ENCODE measurements at places on chromosomes 2 and 18.

DNA sequence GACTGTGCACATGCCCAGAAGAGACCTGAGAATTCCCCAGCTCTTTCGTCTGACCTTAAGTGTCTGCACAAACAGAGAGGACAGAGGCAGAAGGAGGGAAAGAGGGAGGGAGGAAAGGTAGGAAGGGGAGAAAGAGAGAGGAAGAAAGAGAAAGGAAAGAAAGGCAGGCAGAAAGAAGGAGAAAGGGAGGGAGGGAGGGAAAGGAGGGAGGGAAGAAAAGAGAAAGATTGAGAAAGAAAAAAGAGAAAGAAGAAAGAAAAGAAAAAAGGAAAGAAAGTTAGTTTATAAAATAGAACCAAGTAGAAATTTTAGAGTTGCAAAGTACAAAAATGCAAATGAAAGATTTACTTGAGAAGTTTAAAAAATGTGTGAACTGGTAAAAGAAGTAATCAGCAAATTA, 7.4 kb upstream of the POLR1B start:
- no peak for DNase-seq

- DNase-seq: no peak
These were observed 64.4 kb downstream of the TRABD2A start for GRCh38 chr2:84816426-84817026.

DNA sequence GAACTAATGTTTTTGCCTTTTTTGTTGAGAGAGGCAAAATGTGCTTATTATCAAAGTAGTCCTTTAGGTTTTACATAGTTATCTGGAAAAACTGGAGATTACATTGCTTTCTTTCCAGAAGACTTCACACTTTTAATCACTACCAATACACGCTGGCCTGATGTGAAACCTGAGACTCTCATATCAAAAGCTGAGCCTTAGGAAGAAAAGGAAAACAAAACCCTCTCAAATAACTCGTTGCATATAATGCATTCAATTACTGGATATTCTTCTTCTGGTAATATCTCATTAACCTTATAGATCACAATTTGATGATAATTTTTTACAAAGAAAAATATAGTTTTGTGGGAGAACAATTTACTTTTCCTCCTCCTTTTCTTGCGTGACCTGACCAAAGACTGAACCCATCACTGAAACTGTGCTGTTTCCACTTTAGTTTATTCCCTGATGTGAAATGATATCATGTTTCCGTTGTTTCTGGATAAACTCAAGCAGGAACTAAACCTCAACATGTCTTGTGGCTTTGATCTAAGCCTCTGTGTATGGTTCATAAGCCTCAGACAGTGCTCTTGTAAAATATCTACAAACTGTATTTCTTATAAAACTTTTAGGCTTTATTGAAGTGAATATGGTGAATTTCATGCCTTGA, 332.4 kb downstream of the GULP1 start:
- peak; percentile 95 for DNase-seq

- DNase-seq: no peak
These were observed 120.5 kb downstream of the AFF3 start for GRCh38 chr2:100021791-100022340.

- DNase-seq: peak; percentile 16
These were observed 219.2 kb downstream of the ZNF516 start for GRCh38 chr18:76275727-76276313.
